CD4-positive, alpha-beta T cell treated with Interleukin-10 for 1 hour (primary cell): ENCODE measurements at places on chromosomes 6 and 20.

DNA sequence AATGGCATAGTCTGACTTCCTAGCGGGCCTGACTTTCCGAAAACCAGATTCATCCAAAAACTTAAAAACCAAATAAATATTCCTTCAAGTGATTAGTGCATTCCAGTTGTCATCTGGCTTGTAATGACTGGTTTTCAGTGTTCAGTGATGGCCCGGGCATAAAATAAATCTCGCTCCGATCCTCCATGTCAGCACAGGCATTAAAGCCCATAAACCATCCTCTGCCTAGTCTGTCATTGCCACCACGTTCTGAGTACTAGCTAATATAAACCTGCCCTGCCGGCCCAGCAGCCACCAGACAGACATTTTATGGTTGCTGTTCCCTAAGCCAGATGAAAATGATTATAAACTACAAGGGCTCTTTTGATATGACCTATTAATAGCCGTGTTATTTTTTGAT lies 232.3 kb upstream of the GMDS start:
- DNase-seq: no peak

- no peak for DNase-seq
These were observed 243.0 kb downstream of the PTPRK start for GRCh38 chr6:128277379-128277778.

- DNase-seq: no peak
These were observed 134.9 kb upstream of the TOP1 start for GRCh38 chr20:40893610-40894236.

DNA sequence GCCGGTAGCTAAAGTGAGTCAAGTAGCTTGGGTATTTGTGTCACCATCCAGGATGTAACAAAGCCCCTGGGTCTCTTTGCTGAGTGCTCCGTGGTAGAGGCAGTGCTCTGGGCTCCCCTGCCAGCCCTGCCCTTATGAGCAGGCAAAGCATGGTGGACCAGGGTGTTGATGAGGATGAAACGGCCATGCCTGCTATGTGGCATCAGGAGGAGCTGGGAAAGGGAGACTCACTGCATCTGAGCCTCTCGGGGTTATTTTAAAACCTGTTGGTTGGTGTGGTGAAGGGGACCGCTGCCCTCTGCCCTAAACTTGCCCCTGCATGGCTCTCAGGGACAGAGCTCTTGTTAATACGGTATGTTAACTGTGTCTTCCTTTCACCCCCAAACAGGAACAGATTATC lies 143.1 kb downstream of the DTNBP1 start:
- no peak for DNase-seq

- no peak for DNase-seq
These were observed 283.2 kb downstream of the EPHA7 start for GRCh38 chr6:93136111-93136510.

GRCh38 chr6:15249371-15250019 lies 3.6 kb downstream of the JARID2 start:
- no peak for DNase-seq

- DNase-seq: no peak
These were observed 54.4 kb downstream of the FKBP5 start for GRCh38 chr6:35634316-35634715.

DNA sequence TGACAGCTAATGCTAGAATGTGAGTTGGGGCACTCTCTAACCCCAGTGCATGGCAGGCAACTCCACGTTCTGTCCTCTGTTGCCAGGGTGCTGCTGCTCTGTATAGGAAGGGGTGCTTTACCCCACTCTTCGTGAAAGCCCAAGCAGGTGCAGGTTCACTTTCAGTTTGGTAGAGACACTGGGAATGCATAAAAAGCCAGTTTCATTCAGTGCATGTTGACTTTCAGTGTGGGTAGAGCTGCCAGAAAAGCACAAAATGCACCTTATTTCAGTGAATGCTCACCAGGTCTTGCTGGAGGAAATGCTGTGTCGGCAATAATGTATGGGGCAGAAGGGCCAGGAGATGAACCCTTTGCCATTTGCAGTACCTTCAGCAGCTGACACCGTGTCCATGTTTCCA lies 62.1 kb upstream of the ADGRB3 start:
- DNase-seq: no peak

DNA sequence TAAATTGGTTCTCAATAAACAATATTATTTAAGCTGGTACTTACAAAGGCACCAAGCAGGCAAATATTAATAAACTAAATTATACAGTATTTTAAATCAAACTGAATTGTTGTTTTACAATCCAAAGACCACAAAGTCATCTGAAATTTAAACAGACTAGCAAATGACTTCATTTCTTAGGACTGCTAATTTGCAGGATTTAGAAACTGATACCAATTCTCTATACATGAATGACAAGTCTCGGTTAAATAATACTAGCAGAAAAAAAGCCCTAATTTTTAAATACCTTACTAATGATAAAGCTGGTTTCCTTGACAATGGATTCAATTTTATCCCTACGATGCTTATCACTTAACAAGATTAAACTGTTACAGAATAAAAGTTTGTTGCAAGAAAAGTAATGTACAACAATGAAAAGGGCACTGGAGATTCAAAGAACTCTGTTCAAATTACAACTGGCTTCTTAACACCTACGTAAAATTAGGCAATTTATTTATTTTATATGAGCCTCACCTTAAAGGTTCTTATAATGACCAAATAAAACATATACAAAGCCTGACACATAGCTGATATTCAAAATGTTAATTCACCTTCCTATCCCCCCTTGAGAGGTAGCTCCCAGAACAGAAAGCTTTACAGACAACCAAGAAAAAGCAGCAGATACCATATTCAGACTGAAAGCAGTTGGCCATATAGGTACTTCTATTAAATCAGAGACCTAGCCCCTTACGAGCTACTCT lies 33.1 kb downstream of the HBS1L start:
- no peak for DNase-seq

- no peak for DNase-seq
These were observed 1675.8 kb downstream of the HACE1 start for GRCh38 chr6:103183831-103184411.

- no peak for DNase-seq
These were observed 128.0 kb downstream of the DLL1 start for GRCh38 chr6:170162775-170163404.

DNA sequence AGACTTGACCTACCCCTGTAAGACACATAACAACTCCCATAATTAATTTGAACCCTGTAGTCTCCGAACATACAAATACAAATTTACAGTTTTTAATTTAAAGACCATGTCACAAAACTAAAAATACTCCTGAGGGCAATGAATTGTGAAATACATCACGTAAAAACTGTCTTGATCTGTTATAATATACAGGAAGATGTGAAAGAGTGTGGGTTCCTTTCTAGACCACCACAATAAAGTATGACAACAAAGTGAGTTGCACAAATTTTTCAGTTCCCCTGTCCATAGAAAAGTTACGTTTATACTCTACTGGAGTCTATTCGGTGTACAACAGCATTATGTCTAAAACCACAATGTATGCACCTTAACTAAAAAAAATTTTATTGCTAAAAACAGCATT lies 11.0 kb upstream of the BLOC1S5 start:
- no peak for DNase-seq
